T follicular helper cell (primary cell): ENCODE measurements at places on chromosomes 4 and X.
A peak's percentile ranks its signal among the peaks of the same experiment; 100 is the strongest.

- DNase-seq = no peak
Measured at GRCh38 chr4:94277534-94277933, 65.1 kb downstream of the HPGDS start.

DNA sequence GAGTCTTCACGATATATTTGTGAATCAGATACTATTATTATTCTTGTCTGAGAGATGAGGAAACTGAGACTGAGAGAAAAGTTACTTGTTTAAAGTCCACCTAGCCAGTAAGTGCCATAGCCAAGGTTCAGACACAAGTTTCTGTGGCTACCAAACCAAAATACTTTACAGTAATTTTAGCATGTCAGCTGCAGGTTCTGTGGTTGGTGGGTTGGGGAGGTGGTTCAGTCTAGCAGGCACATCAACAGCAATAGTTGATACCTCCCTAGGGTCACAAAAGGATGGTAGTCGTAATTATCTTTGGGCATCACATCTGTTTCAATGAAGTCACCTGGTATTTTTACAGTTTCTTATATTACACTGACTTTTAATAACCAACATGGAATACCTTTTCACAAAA, 35.6 kb upstream of the EDA2R start:
- no peak for DNase-seq

- no peak for DNase-seq
Measured at GRCh38 chr4:113445286-113445685, 316.3 kb downstream of the CAMK2D start.

DNA sequence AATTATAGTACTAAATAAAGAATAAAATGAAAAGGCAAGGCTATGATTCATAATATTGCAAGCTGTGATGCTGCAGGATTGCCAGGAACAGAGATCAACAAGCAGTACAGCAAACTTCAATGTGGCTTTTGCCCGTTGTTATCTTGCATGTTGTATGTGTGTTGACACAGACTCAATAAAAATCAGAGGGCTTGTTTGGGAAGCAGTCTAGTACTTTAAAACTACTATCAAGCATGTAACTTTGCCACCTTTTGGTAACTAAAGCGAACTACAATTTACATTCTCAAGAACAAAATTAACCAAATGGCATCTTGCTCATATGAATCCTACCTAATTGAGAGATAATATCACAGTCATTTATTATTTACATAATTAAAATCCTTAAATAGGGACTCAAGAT, 79.8 kb upstream of the GPM6A start:
- DNase-seq = no peak

GRCh38 chrX:129718676-129719075, 20.1 kb upstream of the XPNPEP2 start:
- no peak for DNase-seq

GRCh38 chrX:11558972-11559371, 106.7 kb downstream of the ARHGAP6 start:
- DNase-seq = peak; percentile 46

GRCh38 chr4:88744609-88745008, 47.0 kb upstream of the NAP1L5 start:
- no peak for DNase-seq

DNA sequence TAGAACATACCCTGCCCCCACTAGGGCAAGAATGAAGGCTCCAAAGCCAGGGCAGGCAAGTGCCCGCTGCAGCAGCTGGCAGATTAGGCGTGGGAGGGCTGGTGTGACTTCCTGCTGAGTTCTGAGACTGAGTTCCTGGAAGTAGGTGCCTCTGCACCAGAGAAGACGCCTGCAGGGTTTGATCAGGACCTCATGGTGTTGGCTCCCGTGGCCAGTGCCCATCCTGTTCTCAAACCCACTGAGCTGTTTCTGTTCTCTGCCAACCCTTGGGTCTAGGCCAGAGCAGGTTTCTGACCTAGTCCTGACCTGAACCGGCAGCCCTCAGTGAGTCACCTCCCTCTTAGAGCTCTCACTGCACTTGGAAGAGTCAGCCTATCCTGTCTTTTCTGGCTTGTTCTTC, 220.7 kb downstream of the HS6ST2 start:
- DNase-seq = no peak

DNA sequence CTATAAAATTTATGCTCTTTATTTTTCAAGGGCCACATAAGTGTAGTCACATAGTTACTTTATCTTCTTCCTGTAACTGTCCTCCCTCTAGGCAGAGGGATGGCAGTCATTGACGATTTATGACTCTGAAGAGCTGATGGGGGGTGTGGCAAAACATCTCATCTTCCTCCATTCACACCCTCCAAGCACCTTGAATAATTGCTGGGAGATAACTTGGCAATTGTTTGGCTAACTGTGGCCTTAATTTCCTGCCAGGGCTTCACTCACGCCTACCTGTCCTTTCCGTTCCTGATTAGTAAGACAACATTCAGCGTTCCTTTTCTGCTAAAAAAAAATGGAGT, 329.2 kb downstream of the ARHGAP10 start:
- DNase-seq = no peak

GRCh38 chr4:128757712-128758111, 51.8 kb upstream of the JADE1 start:
- no peak for DNase-seq

DNA sequence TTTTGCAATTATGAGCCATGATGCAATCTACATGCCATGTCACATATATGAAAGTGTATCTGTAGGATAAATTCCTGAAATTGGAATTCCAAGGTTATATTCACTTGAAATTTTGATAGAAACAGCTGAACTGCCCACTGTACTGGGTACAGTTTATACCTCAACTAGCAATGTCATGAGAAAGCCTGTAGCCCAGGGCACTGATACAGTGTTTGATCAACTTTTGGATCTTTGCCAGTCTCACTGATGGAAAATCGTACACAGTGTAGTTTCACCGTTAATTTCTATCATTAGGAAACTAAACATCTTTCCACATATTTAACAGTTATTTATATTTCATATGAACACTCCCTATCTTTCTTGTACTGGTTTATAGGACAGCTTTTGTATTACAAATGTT, 34.2 kb downstream of the TAPT1 start:
- no peak for DNase-seq

- no peak for DNase-seq
Measured at GRCh38 chr4:88107406-88108107, 50.9 kb downstream of the ABCG2 start.

GRCh38 chr4:110854021-110854678, 231.3 kb upstream of the PITX2 start:
- DNase-seq = no peak

DNA sequence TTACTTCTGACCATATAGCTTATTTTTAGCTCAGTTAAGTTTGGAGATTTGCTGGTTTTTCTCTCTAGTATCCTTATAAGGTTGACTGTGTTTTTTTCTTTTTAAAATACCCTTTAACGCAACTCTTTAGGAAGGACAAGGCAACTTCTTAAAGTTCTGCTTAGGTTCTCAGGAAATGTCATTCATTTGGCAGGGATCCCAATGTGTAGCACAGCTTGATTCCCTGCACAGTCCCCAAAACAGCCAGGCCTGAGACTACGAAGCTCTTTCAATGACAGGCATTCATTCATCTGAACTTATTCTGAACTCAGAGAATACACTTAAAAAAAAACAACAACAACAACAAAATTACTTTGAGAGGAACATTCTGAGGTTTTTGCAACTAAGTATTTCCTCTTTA, 1765.8 kb downstream of the PCDH7 start:
- no peak for DNase-seq

DNA sequence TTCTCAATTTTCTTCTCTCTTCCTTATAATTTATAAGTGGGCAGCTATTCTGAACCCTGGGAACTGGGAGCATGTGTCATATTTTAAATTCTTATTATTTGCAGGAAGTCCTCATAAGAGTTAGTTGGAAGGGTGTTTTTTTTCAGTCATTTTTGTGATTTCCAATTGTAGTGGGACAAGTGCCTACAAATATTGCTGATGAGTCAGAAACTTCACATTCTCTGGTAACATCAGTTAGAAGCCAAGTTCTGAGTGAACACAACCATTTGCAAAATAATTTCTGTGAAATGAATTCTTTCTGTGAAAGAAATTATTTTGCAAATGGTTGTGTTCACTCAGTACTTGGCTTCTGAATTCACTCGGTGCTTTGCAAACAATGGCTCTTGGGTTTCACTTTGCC, 20.8 kb upstream of the NWD2 start:
- DNase-seq = no peak

DNA sequence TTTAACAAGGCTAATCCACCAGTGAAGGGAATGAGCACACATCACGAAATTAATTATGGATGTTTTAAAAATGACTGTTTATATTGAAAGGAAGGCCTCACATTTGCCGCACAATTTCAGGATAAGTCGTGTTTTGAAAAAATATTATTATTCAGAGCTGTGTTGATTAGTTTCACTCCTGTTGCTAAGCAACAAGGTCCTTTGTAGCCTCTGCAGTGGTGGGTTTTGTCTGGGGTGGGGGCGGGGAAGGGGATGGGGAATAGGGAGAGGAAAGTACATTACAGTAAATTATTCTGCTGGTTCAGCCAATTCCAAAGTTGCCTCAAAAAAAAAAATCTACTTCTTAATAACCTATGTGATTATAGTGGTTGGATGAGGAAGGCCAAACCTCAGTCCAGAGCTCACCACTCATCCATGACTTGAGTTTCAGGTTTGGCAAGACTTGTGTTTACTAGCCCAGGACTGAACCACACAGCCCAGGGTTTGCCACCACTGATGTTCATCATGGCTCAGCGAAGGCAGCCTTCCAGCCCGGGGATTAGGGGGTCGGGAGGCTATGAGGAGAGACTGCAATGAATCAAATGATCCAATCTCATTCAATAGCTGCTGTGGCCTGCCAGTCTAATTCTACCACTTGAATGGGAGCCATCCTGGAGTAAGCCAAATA, 162.5 kb upstream of the ATP6AP2 start:
- no peak for DNase-seq

DNA sequence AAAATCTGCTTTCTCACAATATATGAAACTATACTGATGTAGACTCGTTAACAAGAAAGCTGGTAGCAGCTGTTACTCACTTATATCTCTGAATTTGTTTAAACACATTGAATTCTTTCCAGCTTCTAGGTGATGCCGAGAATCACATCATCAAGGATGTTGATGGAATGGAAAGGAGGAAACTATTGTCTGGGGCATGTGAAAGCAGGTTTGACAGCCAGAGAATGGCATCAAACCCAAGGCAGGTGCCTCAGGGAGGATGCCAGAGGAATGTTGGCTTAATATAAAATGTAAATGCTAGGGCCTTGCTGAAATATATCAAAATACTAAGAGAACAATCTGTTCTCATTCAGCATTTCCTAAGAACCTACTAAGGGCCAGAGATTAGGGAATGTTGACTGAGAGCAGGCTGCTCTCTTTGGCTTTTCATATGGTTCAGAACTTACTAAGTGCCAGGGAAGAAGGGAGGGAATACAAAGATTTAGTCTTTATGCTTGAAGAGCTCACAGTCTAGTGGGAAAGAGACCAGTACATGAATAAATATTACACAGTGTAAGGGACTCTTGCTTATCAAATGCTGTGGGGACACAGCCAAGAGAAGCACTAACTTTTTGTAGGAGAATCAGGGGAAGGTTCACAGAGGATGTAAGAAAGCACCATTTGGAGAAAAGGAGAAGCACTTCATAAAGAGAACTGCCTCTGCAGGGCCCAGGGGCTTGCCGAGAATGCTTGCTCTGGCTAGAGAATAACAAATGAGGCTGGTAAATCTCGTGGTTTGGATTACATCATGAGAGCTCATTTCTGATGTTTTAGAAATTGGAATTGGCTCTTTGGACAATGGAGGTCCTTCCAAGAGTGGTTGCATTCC, 14.7 kb downstream of the SLIT2 start:
- no peak for DNase-seq

GRCh38 chr4:114223580-114223979, 244.1 kb upstream of the ARSJ start:
- no peak for DNase-seq

GRCh38 chr4:3429651-3430050, 12.1 kb upstream of the HGFAC start:
- DNase-seq = no peak

DNA sequence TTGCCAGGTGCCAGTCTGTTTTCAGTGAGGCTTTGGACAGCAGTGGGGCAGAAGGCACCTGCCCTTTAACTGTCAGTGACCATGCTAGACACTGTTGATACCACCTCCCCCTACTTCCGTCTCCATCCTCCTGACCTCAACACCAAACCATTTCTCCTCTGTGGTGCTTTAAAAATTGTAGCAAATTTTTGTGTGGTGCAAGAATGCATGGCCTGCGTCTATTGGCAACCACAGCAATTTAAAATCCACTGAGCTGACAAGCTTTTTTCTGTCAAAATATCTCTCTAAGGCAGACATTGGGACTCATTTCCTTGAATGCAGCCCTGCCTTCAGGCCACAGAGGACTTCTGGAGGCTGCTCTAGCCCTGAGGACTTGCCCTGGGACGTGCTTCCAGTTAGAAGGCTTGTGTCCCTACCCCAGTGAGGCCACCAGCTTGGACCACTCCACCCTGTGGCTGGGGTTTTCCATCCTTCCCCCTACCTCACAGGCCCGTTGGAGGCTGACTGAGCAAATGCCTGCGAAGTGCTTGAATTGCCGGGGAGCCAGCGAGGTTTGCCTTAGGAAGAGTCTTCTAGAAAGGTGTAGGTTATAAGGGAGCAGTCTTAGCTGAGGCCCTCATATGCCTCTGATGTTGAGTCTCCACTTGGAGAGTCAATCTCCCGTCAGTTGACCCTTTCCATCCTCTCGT, 6.9 kb downstream of the PRRG3 start:
- no peak for DNase-seq

GRCh38 chr4:19694812-19695211, 556.9 kb upstream of the SLIT2 start:
- no peak for DNase-seq

DNA sequence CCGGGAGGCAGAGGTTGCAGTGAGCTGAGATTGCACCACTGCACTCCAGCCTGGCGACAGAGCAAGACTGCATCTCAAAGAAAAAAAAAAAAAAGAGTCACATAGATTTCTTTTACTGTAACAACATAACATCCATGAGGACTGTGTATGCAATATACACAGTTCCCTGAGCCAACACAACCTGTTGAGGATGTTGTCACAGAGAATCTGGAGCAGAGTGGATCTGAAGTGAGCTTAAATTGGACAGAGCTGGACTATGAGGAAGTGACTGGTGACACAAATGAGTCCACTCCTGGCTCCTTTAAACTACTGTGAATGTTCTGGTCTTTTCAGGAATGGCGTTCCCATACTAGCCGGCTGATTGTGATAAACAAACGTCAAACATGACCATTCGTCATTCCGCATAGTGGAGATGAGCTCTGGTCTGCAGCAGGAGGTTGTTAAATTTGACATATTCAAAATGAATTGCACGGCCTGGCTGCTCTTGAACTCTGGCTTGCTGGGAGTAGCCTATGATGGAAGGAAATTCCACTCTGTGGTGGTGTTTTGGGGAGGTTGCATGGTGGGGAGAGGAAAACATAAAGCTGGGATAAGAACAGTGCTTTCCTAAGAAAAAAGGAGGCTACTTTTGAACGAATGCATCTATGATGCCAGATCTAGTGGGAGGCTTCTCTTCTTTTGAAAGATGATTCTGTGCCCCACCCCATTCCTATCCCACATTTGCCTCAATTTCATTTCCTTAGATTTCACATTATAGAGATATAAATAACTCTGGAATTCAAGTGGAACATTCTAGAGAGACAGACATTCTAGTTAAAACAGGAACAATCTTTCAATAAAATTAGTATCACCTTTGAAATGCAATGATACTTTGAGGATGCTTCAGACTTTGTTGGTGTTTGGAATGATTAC, 149.5 kb downstream of the SHROOM3 start:
- no peak for DNase-seq

GRCh38 chr4:136863756-136864155, 668.5 kb downstream of the PCDH18 start:
- DNase-seq = no peak
